ENCODE measurements at places on chromosomes 13 and 19.

- DNase-seq, result no peak
Measured at GRCh38 chr13:50167224-50167947, 152.1 kb downstream of the KCNRG start.

- no peak for DNase-seq
Measured at GRCh38 chr19:38701455-38702063, 42.7 kb downstream of the CAPN12 start.

GRCh38 chr19:50481351-50482149, 4.9 kb upstream of the GARIN5A start:
- no peak for DNase-seq

DNA sequence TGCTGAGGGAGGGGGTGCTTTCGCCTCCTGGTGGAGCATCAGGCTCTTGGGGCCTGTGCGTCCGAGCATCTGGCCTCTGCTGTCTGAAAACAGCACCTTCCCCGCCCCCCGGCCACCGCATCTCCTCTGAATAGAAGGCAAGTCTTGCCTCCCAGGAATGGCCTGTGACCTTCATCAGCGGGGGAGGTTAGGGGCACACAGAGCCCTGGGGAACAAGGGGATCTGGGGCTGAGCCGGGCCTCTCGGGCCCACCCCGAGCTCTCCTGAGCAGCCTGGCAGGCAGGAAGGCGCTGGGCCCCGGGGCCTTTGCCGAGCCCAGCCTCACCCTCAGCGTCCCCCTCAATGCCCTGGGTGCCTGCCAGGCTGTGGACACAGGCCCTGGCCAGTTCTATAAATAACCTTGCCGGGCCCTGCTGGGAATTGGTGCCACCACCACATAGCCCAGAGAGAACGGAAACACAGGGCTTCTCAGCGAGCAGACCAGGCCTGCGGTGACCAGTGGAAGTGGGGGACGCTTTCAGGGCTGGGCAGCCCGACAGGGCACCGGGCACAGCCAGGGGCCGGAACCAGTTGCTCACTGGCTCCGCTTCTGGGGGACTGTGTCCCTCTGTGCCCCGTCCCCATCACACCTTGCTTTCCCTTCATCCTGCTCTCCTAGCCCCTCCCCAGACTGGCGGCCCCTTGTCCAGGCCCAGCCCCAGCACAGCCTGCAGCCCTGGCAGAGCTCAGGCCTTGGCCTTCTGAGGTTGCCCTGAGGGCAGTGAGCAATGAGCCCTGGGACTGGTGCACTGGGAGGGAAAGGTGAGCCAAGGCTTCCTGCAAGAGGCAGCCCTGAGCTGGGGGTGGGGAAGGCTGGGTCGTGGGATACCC, 9.5 kb downstream of the STK11 start:
- DNase-seq, result no peak

DNA sequence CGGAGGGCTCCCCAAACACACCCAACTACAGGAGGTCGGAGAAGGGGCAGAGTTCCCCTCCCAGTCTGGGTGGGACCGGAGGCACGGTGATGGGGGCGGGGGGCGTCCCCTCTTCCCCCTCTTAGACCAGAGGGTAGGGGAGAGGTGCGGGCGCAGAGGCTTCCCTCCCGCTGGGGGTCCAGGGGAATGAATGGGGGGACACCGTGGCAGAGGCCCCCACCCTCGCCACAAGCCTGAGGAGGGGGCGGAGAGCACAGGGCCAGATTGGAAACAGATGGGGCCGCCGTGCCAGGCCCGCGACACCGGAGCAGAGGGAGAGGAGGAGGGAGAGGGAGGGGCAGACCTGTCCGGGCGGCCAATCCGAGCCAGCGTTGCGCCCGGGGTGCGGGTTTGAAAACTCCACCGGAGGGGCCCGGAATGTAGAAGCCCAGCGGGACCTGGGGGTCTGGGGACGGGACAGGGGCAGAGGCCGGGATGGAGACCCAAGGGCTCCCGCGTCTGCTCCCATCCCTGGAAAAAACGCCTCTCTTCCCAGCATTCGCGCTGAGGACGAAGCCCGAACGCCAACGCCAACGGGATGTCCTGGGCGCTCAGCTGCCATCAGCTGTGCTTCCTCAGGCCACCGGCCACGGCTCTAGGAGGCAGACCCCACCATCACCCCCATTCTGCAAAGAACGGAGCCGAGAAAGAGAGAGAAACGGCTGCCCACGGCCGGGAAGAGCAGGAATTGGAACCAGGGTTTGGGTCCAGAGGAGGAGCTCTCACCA, 46.8 kb downstream of the PTPRS start:
- no peak for DNase-seq

DNA sequence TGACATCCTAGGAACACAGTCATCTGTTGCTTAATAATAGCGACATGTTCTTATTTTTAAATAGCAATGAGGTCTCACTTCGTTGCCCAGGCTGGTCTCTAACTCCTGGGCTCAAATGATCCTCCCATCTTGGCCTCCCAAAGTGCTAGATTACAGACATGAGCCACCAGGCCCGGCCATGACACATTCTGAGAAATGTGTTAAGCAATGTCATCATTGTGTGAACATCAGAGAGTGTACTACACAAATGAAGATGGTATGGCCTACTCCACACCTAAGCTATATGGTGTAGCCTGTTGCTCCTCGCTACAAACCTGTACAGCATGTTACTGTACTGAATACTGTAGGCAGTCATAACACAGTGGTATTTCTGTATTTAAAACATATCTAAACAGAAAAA, 24.6 kb upstream of the GARRE1 start:
- DNase-seq, result no peak

DNA sequence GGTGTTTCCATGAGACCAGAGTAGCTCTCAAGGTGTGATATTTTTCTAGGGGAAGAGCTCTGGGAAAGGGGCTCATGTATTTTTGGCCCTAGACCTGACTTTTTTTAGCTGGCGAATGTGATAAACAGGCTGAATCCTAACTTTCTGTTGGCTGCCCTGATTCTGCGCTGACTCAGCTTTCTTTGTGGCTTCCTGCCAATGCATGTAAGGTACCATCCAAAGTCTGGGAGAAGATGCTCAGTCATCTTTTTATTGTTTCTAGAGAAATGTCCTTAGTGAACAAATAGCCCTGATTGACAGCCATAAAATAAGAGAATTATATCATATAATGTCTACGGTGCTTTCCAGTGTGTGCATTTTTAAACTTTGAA, 113.6 kb upstream of the MBNL2 start:
- no peak for DNase-seq

DNA sequence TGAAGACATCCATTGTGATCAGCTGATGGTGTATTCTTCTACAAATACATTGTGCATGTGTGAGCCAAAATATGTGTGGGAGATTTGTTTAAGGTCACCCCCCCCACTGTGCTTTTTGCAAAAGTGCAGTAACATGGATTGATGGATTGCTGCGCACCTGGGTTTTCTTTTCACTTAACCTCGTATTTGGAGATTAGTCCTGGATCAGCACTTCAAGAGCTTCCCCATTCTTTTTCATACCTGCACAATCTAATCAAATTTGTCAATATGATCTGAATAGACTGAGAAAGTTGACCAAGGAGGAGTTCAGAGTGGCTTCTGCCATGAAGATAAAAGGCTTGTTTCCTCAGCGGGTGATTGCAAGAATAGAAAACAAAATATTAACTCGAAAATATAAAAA, 23.7 kb downstream of the NAA16 start:
- no peak for DNase-seq

Measured in NCI-H2081 (cell line).